ENCODE measurements at places on chromosomes 5 and 9.

GRCh38 chr5:159917994-159918393 lies 1.7 kb downstream of the ADRA1B start:
- DNase-seq: no peak

GRCh38 chr5:109146591-109146990 lies 263.2 kb downstream of the PJA2 start:
- no peak for DNase-seq

DNA sequence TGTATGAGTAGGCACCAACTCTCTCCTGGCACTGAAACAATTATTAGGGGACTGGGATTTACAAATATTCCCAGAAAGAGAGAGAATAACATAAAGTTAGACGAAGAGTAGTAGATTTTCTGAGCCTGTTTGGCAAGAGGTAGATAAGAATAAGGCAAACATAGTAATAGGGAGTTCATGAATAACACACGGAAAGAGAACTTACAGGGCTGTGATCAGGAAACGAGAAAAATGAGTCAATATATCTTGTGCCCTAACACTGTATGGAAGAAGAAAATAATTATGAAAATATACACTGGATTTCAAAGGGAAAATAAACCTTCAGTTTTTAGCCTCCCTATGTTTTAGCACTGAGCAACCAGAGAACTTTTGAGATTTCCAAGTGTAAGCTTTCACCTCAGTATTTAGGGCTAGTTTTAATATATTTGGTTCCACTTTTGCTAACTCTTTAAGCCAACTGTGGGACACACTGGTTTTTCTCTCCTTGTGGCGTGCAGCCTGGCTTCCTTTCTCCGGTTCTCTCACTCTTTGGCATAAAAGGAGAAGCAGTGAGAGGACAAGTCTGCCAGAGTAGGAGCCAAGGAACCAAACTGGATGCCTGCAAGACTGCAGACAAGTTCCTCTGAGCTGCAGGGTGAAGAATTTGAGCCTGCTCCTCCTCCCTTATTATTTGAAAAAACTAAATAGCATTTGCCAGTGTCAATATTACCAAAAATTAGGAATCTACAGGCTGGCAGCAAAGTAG lies 6.6 kb upstream of the KCNN2 start:
- DNase-seq: no peak

- DNase-seq: no peak
Measured at GRCh38 chr9:134550584-134550983, 91.0 kb upstream of the COL5A1 start.

DNA sequence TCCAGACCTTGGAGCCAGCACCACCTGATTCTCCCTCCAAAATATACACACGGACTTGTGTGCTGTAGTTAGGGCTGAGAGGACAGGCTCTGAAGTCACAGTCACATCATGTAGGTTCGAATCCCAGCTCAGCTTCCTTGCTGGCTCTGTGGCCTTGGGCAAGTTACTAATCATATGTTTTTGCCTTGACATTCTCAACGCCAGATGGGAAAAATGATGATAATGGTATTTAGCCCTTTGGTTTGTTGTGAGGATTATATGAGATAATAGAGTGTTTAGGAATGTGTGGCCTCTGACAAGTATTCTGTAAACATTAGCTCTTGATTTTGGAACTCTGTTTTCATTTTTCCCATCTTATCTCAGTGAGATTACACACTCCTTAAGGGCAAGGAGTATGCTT lies 72.5 kb downstream of the PLAC8L1 start:
- no peak for DNase-seq

DNA sequence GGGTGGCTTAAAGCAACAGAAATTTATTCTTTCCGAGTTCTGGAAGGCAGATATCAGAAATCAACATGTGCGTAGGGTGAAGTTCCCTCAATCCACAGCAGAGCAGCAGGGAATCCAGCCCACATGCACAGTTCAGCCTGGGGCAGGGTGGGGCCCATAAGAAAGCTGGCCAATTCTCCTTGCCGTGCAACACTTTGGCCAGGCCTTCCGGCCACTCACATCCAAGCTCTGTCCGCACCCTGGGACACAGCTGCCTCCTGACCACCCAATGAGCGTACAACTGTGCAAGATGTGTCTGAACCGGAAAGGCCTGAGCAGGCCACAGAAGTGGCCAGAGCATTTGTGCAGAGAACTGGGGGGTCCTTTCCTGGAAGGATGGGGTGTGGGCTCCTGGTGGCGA lies 274.9 kb downstream of the GADD45G start:
- DNase-seq: no peak

GRCh38 chr9:79687131-79687447 lies 115.3 kb downstream of the TLE4 start:
- DNase-seq: no peak

- no peak for DNase-seq
Measured at GRCh38 chr5:124420952-124421351, 325.5 kb downstream of the ZNF608 start.

- DNase-seq: no peak
Measured at GRCh38 chr5:133494232-133494922, 118.0 kb downstream of the FSTL4 start.

- no peak for DNase-seq
Measured at GRCh38 chr9:89078860-89079259, 87.6 kb downstream of the S1PR3 start.

DNA sequence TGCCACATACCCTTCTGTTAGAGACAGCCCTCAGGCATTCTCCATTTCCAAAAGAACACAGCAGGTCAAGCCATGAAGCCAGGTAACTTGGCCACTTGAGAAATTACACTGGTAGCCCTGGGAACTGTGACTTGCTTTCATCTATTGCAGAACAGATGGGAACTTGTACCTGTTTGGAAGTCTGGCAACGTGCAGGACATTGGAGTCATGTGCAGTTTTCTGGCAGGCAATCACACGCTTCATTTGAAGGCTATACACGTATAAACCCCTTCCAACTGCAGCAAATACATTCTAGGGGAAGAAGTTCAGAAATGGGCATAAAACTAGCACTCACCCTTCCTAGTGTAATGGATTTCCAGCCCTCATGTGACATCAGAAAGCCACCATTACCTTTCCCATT lies 54.0 kb downstream of the WDR41 start:
- no peak for DNase-seq

GRCh38 chr5:1937590-1937989 lies 54.9 kb upstream of the IRX4 start:
- no peak for DNase-seq

- no peak for DNase-seq
Measured at GRCh38 chr5:81235287-81236072, 2.4 kb downstream of the CKMT2 start.

DNA sequence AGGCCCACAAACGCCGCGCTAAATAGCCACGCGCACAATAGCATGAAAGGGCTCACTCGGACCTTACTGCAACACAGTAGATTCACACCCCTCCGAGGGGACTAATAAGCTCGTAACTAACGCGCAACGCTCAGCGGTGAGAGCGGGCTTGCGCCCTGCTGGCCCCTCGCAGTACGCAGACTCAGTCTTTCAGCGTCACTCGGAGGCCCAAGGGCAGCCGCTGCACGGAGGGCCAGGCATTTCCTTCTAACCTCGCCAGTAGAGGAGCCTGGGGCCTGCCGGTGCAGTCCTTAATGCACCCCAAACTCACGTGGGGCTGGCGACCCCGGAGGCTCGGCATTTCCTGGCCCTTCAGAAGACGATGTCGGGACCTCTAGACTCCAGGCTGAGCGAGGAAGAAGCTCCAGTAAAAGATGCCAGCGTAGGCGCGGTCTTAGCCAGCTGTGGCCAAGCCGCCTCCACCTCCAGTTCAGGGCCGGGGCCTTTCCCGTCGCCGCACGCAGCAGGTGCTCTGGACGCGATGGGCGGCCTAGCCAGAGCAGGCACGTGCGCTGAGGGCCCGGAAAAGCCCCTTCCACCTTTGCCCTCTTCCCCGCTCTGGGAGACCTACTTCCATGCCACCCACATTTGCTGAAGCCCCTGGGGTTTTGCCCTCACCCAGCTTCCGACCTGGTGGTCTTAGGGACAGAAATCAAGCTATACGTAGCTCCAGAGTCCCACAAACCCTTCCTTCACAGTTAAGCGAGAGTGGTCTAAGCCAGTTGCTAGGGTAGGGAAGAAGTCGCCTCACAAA lies 38.3 kb upstream of the TIFAB start:
- DNase-seq: no peak

DNA sequence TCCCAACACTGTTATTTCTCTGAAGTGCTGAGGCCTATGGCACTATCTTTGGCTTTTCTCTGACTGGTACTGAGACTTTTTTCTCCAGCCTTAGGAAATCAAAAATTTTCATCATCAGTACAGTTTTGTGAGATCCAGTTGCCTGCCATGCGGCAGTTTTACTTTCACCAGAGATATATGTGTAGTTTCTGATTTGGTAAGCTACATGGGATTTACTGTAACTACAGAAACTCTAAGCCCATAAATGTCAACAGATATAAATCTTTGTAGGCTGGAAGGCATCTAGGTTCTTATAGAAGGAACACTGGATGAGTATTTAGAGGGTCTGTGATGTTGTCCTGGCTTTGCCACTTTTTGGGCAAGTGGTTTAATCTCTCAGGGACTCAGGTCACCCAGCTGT lies 69.0 kb downstream of the DOCK2 start:
- no peak for DNase-seq

DNA sequence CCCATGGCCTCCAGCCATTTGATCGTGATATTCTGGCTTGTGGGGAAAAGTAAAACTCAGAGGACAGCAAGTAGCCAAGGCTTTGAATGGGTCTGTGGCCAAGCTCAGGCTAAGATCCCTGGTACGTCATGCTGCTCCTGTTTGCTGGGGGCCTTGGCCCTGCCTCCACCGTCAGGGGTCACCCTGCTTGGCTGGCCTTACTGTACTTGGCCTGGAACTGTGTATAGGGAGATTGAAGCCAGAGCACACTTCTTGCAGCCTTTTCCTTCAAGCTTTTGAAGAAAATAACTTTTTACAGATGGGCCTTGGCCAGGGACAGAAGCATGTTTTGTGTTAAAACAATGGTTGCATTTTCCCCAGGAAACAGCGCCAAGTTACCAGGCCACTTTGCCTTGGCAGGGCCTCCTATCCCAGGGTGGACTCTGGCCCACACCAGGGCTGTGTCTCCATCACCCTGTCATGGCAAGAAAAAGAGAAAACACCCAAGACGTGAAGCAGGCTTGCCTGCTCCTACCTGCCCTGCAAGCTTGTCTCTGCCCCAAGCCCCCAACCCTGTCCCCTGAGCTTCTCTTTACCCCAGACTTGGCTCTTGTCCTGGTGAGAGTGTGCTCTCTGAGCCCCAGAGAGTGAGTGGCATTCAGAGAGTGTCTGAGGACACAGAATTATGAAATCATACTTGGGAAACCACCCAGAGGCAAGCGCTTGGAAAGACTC lies 286.9 kb downstream of the GADD45G start:
- no peak for DNase-seq

GRCh38 chr9:72399391-72399790 lies 34.4 kb upstream of the ZFAND5 start:
- no peak for DNase-seq

All from stimulated activated CD8-positive, alpha-beta memory T cell treated with anti-CD3 and anti-CD28 coated beads, Interleukin-4, amount 100 ng/mL, for 1 hour (primary cell).